ENCODE measurements at places on chromosomes 1 and 21.
A peak's percentile ranks its signal among the peaks of the same experiment; 100 is the strongest.

- no peak for DNase-seq
Measured at GRCh38 chr21:43731476-43731875, 12.5 kb downstream of the PDXK start.

DNA sequence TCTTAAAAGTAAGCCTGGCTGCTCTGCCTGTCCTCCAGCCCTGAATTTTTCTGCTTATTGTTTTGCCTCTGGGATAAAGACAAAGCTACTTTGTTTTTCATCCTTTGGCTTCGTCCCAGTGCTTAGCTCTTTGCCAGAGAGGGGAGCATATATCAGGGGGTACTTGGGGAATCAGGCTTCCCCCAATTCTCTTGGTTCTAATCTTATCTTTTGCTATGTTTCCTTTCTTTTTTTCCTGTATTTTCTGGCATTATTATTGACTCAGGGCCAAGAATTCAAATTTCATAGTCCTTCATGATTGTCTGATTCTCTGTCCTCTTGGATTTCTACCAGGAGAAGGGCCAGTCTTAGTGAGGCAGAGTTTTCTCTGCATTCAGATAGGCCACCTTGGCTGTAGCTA lies 51.2 kb downstream of the GIPC2 start:
- DNase-seq = no peak

DNA sequence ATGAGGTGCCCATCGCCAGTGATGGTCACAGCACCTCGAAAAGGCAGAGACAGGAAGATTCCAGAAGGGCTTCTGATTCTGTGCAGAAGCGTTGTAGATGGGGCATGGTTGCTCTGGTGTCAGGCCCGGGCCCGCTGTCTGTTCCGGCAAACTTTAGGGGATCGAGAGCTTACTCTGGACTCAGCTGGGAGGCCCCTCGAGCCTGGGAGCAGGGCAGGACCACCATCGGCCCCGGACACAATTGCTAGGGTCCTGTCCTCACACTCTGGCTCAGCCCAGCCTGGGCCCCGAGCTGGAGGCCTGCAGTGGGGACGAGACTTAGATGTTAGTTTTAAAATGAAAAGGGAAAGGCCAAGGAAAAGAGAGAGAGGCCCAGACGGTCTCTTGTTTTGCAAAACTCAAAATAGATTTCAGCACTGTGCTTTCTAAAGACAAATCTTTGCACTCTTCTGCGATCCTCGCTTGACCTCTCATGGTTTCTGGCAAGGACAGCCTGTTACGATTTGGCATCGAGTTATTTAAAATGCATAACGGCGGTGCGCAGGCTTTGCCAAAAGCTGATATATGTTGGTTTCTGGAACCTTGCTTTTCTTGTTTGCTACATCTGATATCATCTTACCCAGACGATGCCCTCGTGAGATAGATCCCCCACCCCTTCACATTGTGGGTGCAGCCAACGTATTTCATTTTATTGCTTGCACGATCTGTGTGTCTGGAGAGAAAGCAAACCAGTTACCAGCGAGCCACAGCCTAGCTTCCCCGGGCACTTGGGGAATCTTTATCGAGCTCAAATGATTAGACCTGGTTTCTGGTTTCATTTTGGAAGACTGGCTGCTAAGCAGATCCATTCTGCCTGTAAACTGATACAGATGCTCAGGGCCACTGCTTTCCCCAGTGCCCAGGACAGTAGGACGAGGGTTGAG lies 58.0 kb downstream of the PRDM16 start:
- DNase-seq = no peak

GRCh38 chr1:11701551-11701961 lies 10.0 kb downstream of the DRAXIN start:
- no peak for DNase-seq

- DNase-seq = peak; percentile 22
Measured at GRCh38 chr1:27940297-27940696, 5.5 kb downstream of the SMPDL3B start.

GRCh38 chr1:33025180-33025569 lies 11.5 kb downstream of the AK2 start:
- DNase-seq = no peak

DNA sequence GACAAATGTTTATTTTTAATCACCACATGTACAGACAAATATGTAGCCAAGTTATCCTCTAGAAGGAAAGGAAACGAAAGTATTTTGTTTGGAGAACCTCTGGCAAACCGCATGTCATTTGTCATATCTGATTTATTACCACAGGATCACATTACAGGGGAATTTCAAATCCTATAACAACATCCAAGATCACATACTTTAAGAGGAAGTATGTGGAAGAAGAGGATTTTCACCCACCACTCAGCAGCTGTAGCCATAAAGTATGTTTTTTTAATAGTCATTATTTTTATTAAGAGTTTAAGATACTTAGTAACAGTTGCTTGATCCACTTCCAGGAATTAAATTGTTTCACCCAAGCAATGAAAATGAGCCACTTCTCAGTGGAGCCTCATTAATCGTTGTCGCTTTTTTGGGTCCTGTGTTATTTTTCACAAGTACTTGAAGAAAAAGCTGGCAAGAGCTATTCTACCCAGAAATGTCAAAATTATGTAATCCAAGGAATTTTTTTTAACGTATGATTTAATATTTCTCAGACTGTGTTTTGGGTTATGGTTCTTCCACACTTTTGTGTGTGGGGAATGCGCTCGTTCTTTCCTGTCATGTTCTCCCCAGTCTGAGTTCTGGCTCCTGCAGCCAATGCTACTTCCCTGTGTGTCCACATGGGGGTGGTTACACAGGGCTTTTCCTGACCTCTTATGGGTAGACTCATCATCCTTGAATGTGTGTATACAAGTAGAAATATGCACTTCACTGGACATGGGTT lies 6.9 kb downstream of the SERTAD4 start:
- DNase-seq = peak; percentile 51

DNA sequence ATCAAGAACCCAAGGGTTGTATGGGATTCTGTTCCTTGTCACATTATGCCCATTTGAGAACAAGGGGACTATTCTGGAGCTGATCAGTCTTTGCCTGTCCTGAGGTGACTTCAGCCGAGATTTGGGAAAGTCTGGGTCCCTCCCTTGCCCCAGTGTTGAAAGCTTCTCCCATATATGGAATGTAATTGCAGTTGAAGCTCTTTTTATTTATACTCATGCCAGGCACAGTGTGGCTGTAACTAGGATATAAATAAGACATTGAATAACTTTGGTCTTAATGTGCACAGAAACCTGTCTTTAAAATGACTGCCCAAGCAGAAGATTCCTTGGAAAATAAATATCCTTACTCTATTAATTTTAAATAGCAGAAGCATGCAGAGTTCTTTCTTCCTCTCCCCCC lies 15.2 kb downstream of the AKNAD1 start:
- DNase-seq = no peak

DNA sequence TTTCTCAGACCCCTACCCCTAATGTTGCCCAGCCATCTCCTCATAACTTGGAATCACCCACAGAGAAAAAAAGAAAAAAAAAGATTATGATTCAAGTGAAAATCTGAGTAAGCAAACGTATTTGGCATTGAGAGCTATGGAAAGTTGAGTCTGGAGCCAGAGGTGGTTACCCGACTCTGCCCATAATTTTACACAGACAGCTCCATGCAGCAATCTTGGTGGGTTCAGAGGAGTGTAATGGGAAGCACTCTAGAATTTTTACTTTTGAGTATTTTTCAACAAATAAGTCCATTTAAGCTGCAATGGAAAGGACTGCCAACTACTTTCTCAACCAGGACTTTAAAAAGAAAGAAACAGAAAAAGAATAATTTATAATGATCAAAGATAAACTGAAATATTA lies 62.7 kb downstream of the ZC3H11B start:
- DNase-seq = no peak

GRCh38 chr21:42350927-42351426 lies at the start of gene TFF2:
Gene TFF2, minus strand, starts transcription at chr21:42350994. Its CDS starts 37 bp downstream, at chr21:42350957.
- DNase-seq = no peak

DNA sequence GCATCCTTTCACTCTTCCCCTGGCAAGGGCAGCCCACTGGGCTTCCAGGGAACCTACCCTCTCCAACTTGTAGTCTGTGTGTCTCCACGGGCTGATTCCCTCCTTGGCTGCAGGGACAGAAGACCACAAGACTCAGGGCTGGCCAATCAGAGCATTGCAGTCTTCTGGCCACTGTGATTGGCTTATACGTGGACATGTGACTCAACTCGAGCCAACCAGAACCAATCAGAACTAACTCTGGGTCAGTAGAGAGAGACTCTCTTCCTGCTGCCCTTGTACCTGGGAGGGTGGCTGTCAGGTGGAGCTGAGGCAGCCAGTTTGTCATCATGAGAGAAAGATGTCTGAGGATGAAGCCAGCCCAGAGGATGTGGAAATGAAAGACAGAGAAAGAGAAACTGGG lies 64.0 kb downstream of the DHRS3 start:
- DNase-seq = no peak

GRCh38 chr1:15028616-15029015 lies 124.9 kb upstream of the TMEM51 start:
- no peak for DNase-seq

- peak; percentile 79 for DNase-seq
Measured at GRCh38 chr1:204431310-204432184, 19.9 kb upstream of the PPP1R15B start.

GRCh38 chr1:25814549-25815087 lies 5.1 kb upstream of the MTFR1L start:
- DNase-seq = no peak

DNA sequence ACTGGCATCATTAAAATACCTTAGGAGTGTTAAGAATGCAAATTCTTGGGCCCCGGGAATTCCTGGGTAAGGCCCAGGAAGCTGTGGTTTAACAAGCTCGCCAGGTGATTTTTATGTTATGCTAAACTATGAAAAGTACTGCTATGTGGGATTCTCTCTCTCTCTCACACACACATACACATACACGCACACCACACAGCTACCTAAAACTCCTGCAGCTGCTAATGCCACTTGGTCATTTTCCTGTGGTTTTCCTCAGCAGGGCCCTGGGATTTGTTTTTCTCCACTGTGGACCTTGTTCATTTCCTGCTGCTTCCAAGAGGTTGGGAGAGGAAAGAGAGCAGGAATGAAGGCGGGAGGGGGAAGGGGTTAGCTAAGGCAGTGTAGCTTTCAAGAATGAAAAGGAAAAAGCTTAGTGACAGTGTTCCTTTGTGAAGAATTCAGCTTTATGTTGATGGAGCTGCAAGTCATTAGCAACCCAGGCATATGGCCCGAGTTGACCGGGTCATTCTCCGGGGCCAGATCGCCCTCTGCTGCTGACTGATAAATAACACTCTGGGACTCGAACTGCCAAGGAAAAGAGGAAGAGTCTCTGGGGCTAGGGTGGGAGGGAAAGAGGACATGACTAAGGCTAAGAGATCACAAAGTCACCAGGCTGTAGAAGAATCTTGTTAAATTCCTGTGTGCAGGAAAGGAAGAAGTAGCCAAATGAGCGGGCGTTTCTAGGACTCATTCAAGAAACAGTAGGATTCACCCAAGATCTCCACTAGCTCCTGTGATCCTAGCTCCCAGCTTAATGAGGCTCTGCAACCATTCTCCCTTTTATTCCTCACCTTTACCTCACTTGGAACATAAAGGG lies 30.5 kb upstream of the LRIG2 start:
- DNase-seq = peak; percentile 55

DNA sequence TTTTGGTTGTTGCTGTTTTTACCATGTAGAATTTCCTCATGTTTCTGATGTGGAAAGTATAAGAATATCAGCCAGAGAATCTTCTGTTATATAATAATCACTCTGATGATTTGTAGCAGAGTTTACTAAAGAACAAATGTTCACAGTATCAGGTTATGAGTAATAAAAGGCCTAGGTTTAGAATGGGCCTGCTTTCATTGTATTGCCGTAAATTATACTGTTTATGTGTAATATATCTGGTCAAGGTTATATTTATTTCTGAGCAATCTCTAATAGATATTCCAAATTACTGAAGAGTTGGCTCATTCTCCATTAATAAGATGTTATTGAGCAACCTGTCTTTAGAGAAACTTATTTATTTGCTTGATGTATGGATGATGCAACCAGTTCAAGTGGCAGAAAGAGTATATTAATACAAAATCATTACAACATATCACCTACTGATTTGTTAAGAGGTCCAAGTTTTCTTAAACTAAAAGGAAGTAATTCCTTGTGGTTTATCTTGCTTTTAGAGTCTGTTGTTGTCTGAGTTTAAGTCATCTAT lies 649.4 kb upstream of the CXADR start:
- no peak for DNase-seq

GRCh38 chr1:165877411-165877810 lies 50.0 kb downstream of the UCK2 start:
- DNase-seq = no peak

GRCh38 chr21:16775076-16775475 lies 737.8 kb upstream of the CXADR start:
- DNase-seq = no peak

- peak; percentile 69 for DNase-seq
Measured at GRCh38 chr1:94541246-94542087, at the start of gene F3. Gene F3, minus strand, starts transcription at chr1:94541759. Its CDS starts 123 bp downstream, at chr1:94541636.

DNA sequence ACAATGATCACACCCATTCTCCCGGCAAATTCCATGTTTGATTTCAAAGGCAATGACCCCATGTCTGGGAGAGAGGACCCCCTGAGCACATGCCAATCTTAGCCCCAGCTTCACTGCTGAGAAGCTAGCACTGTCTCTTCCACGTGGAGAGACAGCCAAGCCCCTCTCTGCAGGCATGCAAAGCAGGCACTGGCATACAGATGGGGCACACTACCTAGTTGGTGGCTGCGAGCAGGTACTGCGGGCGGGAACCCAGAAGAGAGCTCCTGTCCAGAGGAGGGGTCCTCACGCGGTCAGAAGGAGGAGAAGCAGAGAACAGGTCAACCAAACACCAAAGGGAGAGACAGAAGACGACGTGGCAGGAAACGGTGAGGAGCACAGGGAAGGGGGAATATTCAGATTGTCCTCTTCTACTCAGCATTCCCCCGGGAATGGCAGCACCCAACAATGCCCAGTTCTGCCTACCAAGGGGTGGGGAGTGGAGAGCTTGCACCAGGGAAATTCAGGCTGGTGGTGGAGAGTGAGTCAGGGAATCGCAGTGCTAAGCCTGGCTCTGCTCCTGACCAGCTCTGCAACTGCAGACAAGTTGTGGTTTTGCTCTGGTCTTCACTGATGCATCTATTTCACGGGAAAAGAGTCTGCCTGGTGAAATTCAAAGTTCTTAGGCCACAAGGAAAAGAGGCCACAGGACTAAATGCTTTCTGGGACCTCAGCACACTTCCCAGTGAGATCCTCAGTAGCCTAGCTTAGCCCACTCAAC lies 48.1 kb upstream of the GOLT1A start:
- DNase-seq = no peak

DNA sequence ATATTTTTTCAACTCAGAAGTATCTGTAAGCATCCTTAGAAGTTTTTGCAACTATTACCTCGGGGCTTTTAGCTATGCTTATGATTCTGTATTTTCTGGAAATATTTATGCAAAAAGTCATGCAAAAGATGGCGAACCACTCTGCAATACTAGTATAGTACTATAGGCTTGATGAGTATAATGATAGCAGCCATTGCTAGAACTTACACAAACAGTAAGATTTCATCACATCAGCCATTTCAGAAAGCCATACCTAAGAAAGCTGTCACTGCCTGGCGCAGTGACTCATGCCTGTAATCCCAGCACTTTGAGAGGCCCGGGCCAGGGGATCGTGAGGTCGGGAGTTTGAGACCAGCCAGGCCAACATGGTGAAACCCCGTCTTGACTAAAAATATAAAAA lies 227.1 kb downstream of the LRRC7 start:
- no peak for DNase-seq

Data from A549 (cell line).